CD4-positive, alpha-beta T cell treated with Interleukin-6 at 100 ng/mL for 8 hours (primary cell): ENCODE measurements at places on chromosomes 7 and 10.

- no peak for DNase-seq
Measured at GRCh38 chr10:123470336-123470921, 195.7 kb upstream of the GPR26 start.

GRCh38 chr7:104267701-104268368 is 60.0 kb upstream of the ORC5 start:
- no peak for DNase-seq

DNA sequence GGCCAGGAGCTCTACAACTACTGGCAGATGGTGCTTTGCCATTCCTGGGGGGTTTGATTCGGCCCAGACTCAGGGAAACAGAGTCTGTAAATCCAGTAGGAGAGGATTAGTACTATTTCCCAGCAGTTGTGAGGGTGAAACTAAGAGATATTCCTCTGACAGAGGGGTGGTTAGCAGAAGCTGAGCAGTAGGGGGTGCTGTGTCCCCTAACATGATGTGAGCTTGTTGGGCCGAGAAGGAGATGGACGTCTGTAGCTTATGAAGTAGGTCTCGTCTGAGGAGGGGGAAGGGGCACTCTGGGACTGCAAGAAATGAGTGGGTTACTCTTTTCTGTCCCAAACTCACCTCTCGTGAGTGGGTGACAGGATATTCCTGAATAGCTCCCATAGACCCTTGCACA is 179.2 kb upstream of the MBL2 start:
- no peak for DNase-seq

- no peak for DNase-seq
Measured at GRCh38 chr7:128076796-128077271, 45.6 kb upstream of the LRRC4 start.

GRCh38 chr10:30553626-30554439 is 75.7 kb downstream of the LYZL2 start:
- no peak for DNase-seq

DNA sequence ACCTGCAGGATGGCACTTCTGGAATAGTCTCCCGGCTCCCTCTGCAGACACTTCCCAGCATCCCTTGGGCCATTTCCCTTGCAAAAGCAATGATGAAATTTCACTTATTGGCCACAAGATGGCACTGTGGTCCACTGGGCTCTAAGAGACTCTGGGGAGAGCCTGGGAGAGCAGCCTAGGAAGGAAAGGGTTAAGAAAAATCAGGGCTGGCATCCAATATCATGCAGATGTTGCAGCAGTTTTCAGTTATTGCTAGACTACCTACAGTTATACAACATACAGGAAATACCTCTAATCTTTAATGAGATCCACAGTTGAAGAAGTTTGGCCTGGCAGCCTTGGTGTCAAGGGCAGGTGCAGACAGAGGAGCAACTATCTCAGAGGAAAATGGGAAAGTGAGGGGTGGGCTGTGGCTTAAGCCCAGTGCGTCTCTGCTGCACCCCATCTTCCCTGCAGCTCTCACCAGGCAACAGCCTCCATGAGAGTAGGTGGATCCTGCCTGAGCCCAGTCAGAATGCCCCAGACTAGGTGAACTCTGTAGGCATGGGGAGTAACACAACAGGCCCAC is 100.2 kb upstream of the PRSS58 start:
- DNase-seq, result peak; percentile 37

DNA sequence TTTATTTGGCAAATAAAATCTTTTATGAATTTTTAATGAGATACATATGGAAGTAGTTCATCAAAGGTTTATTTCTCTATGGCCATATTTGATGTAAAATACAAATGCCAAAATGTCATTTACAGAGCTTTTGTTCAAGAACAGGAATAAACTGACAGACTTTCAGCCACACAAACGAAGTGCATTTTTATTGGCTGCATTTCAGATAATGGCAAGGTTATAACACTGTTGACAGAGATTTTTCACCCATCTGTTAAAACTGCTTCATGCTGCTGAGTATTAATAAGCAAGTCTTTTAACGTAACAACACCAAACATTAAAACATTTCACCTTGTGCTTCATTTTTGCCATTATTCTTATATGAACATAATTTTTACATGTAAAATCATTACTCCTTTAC is 254.4 kb downstream of the ANKRD7 start:
- no peak for DNase-seq

DNA sequence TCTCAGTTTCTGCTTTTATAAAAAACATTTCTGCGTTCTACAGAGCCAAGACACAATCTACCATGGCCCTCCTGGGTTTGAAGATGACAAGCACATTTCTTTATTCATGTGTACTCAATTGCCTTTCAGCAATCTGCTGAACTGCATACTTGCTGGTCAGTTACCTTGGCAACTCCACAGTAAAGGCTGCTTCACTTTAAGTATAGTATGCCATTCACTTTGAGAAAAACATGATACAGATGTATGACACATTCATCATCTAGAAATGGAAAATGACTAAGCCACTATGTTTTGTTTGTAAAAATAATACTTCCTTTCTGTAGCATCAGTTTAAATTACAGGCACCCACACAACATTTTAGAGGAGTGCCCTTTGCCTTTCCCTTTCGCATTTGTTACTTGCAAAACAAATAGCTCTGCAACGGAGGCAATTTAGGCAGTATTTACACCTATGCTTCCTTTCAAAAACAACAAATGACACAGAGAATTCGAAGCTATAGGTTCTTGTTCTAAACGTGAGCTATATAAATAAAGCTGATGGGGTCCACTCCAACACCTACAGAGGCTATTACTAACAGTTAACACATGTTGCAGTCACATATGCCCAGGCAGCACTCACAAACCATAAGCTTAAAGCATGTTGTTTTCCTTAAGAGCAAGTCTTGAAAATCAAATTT is 23.5 kb downstream of the SGCE start:
- no peak for DNase-seq

DNA sequence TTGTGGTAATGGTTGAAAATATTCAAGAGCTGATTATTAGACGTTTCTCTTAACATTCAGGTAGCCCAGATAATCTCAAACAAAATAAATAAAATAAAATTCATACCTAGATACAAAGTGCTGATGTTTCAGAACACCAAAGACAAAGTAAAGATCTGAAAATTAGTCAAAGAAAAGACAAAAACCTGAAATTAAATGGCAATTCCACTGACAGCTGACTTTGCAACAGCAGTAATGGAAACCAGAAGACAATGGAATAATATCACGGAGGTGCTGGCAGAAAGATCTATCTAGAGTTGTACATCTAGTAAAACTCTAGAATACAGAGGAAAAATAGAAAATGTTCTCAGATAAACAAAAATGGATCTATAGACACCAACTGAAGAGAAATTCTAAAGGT is 58.0 kb upstream of the IKZF1 start:
- no peak for DNase-seq

- no peak for DNase-seq
Measured at GRCh38 chr7:81361769-81362312, 408.0 kb downstream of the HGF start.

DNA sequence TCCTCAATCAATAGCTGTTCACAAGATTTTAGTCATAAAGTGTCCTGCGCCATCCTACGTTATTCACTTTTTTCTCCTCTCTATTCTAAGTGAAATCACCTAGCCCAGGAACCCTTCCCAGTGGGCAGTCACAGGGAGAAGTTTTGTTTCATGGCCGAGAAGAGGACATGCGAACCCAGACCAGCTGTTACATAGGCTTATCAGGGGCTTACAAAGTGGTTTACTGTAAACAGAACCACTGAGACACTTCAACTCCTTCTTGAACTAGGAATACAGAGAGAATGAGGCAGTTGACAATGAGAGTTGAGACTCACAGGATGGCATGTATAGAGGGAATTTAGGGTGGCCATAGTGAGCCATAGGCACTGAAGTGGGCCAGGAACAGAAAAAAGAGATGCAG is 246.9 kb upstream of the GLI3 start:
- no peak for DNase-seq

GRCh38 chr7:25075459-25075858 is 49.6 kb downstream of the CYCS start:
- no peak for DNase-seq
